ENCODE measurements at places on chromosomes 5 and 9.

DNA sequence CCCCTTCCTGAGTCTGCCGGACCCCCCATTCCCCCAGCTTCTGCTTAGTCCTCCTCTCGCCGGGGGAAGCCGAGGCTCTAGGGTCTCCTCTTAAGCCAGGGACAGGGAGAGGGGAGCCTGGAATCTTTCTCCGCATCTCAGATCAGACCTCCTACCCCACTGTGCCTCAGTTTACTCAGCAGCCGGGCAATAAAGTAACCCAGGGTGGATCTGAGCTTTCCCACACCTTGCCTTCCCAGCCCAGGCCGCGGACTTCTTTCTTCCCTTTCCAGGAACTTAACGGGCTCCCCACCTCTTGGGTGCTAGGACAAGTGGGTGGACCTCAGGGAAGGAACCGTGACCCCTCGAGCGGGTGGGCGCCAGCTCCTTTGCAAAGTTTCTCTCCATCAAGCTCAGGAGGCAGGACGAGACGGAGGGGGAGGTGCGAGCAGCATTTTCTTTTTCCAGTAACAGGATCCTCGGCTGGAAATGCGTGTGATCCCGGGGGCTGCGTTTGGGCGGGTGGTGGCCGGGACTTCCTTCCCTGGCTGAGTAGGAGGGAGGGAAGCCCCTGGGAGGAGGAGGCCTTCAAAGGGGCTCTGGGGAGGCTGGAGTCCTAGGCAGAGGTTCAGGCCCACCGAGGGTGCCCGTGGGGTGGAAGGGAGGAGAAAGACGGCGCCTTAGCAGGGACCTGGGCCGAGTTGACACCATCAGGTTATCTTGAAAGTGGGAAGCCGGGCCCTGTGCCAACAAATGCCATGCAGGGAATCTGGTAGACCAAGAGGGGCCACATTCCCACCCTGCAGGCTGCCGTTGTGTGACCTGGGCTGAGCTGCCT lies 795 bp downstream of the DAB2IP start:
- no peak for DNase-seq

- no peak for DNase-seq
Observed at GRCh38 chr9:136349546-136349945, 14.0 kb downstream of the DNLZ start.

- DNase-seq, result no peak
Observed at GRCh38 chr9:10597801-10598200, 15.0 kb downstream of the PTPRD start.

DNA sequence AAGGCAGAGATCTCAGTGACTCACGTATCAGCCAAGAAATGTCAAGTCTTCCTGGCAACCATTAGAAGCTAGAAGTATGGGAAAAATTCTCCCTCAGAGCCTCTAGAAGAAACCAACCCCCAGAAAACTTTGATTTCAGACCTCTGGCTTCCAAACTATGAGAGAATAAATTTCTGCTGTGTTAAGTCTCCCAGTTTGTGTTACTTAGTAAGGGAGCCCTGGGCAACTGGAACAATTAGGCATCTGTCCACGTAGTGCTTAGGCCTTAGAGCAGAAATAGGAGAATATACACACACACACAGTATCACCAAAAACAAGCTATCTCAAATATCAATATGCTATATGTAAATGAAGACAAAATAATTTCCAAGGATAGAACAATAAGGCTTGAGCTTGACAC lies 894.8 kb upstream of the CDH10 start:
- DNase-seq, result no peak

DNA sequence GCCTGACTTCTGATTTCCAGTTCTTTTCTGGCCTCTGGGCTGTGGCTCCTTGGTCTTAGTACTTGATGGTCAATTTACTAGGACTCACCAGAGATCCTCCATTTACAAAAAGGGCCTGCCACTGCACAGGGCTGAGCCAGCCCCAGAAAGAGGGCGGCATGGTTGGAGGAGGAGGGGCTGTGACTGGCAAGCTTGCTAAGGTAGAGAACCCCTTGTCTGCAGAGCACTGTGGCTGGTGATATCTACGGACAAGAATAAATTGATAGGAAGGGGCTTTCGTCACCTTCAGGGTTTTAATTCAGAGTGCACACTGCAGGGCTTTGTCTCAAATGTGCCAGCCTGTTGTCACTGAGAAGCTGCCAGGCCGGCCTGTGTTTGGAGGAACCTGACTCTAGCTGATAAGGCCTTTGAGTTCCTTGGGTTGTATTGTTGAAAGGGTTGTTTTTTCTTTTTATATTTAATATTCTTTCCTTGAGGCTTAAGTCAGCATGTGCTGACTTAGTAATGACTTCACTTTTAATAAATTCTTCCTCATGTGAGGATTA lies 15.1 kb downstream of the SLC22A5 start:
- no peak for DNase-seq

DNA sequence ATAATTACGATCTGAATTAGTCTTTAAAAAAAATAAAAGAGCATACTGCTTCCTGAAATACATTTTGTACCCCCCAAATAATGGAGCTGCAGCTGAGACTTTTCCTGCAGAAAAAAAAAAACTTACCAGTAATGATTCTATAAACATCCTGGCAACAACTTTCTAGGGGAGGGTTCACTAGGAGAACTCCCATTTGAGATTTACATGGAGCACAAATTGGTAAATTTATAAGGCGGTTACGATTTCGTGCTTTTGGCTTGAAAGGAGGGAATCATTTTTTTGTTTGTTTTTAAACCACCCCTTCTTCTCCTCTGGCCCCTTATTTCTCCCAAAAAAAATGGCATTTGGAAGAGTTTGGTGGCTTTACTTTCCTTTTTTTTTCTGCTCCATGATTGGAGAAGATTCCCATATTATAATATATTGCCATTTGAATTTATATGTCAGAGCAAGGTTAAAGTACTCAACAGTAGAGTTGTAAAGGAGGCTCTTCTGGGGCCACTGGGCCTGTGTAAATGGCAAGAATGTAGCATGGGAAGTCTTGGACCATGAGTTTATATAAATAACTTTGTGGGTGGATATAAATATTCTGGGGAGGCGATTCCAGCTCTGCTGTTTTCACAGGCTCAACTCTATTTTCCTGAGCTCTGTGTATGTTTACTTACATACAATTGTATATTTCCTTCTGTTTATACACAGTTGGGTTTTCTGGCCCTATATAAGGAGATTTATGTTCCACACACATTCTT lies 159.9 kb downstream of the CSNK1G3 start:
- no peak for DNase-seq

GRCh38 chr9:116382053-116382452 lies 228.5 kb downstream of the PAPPA start:
- DNase-seq, result no peak

DNA sequence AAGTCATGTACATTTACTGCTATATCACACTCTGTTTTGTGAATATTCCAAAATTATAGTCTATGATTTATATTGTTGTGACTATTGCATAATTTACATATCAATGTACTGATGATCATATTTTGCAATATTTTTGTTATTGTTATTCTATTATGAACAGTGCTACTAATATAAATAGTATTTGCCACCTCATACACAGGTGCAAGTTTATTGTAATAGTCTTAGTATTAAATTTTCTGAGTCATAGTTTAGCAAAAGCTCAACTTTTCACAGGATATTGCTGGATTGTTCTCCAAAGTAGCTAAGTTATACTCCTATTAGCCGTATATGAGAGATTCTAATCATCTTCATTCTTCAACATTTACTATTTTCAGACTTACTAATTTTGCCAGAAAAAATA lies 124.7 kb downstream of the TMC1 start:
- no peak for DNase-seq

GRCh38 chr5:122390154-122390553 lies 78.1 kb downstream of the SNCAIP start:
- DNase-seq, result no peak

All from GM10248 (cell line).